ENCODE measurements at places on chromosomes 1 and 21.

- no peak for DNase-seq
These were observed 83.6 kb downstream of the JAK1 start for GRCh38 chr1:64882574-64883255.

GRCh38 chr1:41618066-41618825 lies 133.8 kb upstream of the EDN2 start:
- DNase-seq = peak; percentile 59

DNA sequence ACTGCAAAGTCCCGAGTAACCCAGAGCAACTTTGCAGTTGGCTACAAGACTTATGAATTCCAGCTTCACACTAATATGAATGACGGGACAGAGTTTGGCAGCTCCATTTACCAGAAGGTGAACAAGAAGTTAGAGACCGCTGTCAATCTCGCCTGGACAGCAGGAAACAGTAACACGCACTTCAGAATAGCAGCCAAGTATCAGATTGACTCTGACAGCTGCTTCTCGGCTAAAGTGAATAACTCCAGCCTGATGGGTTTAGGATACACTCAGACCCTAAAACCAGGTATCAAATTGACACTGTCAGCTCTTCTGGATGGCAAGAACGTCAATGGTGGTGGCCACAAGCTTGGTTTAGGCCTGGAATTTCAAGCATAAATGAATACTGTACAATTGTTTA lies 66.8 kb downstream of the ACBD6 start:
- no peak for DNase-seq

DNA sequence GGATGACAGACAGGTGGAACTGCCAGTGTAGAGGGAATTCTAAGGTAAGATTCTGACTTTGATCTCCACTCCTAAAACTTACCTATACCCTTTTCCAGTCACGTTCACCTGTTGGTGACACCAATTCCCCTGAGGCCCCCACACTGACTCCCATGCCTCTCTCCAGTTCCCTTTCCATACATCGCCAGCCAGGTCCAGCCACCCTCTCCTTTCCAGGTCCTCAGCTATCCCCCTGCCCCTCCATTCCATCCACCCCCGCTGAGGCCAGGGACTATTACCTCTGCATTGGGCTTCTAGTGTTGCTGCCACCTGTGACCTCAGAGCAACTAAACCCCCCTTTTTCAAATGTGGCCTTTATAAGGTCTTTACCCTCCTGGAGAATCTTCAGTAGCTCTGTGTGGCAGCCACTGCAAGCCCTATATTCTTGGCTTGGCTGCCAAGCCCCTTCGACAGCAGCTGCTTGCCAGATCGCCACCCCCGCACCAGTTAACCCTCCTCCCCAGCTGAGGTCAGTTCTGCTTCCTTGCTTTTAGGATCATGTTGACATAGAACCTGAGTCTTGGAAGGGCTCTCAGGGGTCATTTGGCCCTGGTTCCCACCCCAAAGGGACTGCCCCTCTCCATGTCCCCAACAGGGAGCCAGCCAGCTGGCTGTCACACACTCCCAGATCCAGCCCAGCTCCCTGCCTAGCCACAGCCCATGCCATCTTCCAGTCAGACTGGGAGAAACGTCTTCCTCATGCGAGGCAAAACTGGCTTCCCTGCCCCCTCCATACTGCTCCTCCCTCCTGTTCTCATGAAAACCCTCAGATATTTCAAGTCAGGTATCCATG lies 14.7 kb downstream of the CSF1 start:
- no peak for DNase-seq

- DNase-seq = no peak
These were observed 52.7 kb downstream of the PLPP3 start for GRCh38 chr1:56526571-56527174.

DNA sequence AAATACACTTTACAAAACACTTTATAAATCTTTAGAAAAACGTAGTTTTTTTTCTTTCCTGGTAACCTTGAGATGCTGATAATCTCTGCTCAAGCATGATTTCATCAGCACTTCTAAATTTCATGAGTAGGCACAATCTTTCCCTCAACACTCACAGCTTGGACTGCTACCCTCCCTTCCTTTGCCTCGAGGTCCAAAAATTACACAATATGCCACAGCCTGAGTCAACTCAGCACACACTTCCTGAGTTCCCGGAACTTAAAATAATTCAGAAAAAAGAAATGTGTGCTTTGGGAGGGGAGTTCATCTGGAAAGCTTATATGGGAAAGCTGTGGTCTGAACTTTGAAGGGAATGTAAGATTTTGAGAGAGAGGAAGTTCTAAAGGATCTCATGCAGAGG lies 5.9 kb downstream of the CLCA2 start:
- DNase-seq = peak; percentile 16

GRCh38 chr1:94793296-94793656 lies 26.9 kb upstream of the SLC44A3 start:
- no peak for DNase-seq

DNA sequence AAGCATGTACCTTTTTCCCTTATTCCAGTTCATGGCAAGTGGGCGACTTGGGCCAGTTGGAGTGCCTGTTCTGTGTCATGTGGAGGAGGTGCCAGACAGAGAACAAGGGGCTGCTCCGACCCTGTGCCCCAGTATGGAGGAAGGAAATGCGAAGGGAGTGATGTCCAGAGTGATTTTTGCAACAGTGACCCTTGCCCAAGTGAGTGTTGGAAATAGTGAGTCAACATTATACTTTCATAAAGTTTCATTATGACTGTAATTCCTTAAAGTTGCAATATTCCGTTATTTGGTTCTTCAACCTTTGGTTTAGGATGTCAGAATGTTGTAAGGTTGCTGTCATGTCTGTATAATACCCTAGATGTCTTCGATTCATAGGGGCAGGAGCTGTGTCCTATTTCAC lies 230.5 kb downstream of the TPR start:
- DNase-seq = no peak

DNA sequence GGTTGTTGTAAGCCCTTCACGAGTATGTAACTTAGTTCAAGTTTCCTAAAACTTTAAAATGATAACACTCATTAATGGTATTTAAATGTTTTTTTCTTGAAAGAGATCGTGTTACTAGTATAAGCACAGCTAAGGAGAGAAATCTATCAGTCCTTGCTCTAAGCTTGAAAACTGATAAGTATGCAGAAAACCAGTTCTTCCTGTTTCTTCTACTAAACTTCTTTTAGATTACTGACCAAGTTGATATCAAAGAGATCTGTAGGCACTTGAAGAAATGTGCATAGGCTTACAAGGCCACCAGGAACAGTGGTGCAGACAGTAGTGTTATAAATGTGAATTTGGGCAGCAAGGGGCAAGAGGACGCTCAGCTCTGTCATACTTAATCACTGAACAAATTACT lies 3.9 kb downstream of the EFCAB14 start:
- no peak for DNase-seq

- DNase-seq = no peak
These were observed 96.5 kb downstream of the GREM2 start for GRCh38 chr1:240515505-240515904.

DNA sequence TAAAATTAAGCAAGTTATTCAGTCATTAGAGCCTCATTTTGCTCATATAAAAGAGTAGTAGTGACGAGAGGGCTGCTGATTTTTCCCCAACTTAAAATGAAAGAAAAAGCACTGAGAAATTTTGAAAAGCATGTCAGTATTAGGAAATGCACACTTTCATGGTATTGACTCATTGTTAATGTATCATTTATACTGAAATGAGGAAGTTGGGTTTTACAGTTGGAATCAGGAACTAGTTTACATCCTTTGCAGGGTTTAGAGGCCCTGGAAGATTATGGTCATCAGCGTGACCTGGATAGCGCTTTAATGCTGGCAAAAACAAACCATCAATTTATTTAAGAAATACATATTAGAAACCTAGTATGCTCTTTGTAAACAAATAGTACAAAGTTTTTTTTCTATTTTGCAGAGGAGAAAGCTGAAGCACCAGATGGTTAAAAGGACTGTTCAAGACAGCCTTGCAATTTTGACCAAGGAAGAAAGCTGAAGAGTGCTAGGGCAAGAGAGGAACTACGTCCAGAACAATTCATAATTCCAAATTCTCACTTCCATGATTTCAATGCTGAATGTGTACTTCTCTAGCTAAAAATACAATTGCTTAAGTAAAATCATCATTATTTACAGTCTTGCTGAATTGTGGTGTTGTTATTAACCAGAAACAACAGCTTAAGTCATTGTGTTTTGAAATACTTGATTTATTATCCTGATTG lies 94.8 kb upstream of the SGIP1 start:
- no peak for DNase-seq

GRCh38 chr1:39787468-39787867 lies 1.2 kb downstream of the BMP8B start:
- no peak for DNase-seq

DNA sequence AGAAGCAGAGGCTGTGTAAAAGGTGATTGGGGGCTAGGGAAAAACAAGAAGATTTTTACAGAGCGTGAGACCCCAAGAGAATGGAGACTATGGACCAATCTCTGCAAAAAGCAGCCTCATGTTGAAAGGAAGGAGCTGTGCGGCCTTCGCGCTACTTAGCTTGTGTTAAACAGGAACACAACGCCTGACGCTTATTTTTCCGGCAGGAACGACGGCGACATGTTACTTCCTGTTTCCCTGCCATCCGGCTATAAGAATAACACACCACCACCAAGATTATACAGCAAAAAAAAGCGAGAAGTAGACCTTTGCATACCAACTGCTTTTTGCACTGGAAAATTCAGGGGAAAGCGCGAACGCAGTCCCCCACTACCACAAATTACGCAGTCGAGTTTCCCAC lies 272.7 kb downstream of the FAM72C start:
- no peak for DNase-seq

GRCh38 chr1:4657960-4658541 lies 3.6 kb downstream of the AJAP1 start:
- no peak for DNase-seq

GRCh38 chr1:4973341-4973740 lies 318.9 kb downstream of the AJAP1 start:
- no peak for DNase-seq

- no peak for DNase-seq
These were observed 283.0 kb downstream of the LRRIQ3 start for GRCh38 chr1:73914951-73915350.

GRCh38 chr1:32893198-32894018 lies 7.1 kb downstream of the HPCA start:
- DNase-seq = peak; percentile 78

DNA sequence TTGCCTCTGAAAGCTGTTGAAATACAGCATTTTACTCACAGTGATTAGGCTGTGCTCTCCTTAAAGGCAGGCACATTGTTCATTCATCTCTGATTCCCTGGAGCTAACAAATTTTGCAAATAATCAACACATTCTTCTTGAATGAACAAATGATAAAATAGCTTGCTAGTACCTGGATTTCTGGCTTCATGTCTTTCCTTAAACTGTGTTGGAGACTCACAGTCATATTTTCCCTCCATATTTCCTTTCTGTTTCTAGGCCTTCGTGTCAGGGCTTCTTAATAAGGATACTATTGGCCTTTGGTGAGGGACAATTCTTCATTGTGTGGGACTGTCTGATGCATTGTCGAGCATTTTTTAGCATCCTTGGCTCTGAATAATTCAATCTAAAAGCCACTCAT lies 9.7 kb downstream of the HSD11B1 start:
- DNase-seq = no peak

DNA sequence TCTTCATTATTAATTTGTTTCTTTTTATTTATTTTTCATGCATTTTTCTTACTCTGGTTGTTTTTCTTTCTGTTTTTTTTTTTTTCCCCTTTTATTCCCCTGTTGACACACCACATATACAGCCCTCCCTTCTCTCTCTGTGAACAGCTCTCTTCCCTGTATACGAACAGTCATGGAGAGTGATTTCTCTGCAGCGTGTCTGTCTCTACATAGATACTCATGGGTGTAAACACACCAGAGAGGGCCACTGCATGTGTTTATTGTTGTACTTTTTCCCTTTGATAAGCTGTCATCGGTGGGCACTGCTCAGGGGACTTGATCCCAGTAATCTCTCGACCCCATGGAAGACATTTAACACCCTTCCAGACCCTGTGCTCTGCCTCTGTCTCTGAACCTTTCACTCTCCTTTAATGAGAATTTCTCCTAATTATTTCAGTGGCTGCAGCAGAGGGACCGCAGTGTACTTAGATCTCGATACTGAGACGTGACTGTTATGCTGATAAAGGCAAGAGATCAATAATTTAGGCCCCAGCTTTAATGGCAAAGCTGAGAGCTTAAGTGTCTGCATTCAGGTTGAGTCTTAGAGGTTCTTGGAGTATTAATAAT lies 113.1 kb downstream of the PBX1 start:
- no peak for DNase-seq

DNA sequence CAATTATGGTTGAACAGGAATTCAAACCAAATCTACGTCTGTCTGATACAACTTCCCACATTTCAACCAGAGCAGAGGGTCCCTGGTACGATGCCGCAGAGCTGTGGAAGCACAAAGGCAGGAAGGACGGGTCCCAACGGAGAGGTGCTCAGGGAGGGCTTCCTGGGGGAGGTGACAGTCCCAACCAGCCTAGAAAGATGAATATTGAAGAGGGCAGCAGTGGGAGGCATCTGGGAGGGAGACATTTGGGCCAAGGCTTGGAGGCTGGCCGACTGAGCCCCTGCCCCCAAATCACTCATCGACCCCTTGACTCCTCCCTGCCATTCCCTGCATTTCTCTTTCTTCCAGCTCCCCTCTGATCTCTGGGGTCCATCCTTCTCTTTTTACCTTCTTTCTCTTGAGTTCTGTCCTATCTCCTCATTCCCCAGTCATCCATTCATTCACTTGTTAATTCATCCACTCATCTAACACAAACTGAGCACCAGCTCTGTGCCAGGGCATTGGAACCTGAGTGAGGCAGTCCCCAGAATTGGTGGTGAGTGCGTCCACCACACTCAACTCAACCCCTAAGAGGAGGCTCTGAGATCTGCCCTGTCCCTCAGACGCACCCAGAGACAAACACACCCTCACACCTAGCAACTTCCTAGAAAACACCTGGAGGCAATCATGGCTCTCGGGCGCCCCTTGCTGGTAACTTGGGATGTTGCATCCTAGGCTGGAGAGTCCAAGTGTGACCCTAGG lies 13.2 kb upstream of the CELA3B start:
- peak; percentile 38 for DNase-seq

- no peak for DNase-seq
These were observed 20.6 kb upstream of the IFNLR1 start for GRCh38 chr1:24207709-24208108.

GRCh38 chr21:38242061-38242460 lies 14.7 kb upstream of the KCNJ15 start:
- DNase-seq = no peak

GRCh38 chr1:151967091-151967490 lies 26.6 kb downstream of the S100A10 start:
- DNase-seq = no peak

Measured in frontal cortex (tissue), 4 donors.